ENCODE measurements at places on chromosomes 3 and 15.
A peak's percentile ranks its signal among the peaks of the same experiment; 100 is the strongest.

DNA sequence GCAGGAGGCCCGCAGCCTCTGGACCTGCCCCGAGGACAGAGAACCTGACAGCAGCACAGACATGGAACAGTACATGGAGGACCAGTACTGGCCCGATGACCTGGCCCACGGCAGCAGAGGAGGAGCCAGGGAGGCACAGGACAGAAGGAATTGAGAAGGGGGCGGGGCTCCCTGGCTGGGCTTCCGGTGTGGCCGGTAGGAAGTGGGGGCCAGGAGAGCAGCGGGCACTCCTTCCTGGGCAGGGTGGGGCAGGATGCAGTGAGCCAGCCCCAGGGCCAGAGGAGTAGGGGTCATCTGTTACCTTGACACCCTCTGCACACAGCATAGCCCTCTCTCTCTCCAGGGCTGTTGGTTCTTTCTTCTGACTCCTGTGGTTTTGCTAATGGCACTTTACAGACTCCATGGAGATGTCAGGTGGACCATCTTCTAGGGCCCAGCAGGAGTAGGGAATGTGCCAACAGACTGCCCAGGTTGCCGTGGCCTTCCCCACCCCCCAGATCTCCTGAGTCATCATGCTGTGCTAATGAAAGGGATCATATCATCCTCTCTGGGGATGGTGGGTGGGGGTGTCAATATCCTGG, 8.6 kb upstream of the ISG20 start:
- peak; percentile 10 for DNase-seq

- no peak for DNase-seq
These were observed 14.2 kb upstream of the SLC6A6 start for GRCh38 chr3:14388201-14388600.

DNA sequence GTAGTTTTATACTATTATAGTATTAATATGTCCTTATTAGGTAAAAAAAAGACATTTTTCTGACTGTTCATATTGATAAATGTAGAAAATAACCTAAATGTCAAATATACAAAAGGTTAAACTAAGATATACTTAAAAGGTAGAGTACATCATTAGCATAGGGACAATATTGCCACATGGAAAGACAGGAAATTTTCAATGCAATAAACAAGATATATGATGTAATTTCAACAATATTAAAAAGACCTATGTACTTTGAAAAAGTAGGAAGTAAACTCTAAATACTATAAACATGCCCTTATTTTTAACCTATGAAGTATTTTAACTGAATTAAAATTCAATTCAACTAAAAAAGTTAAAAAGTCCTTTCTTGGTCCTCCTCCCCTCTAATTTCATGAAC, 1.9 kb downstream of the SPG11 start:
- no peak for DNase-seq

DNA sequence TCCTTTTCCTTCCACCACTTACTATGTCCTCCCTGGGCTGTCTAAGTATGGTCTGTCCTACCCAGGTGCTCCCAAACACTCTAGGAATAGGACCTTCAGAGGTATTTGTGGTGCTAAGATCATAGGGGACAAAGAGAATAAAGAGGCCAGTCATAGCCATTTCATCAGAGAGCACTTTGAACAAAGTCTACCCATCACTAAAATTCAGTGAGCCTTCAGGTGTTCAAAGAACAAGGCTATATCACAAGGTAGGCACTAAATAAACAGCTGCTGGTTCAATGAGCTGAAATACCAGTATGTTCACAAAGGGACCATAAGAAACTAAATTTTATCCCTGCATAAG, 38.8 kb downstream of the NBEAL2 start:
- DNase-seq: no peak

DNA sequence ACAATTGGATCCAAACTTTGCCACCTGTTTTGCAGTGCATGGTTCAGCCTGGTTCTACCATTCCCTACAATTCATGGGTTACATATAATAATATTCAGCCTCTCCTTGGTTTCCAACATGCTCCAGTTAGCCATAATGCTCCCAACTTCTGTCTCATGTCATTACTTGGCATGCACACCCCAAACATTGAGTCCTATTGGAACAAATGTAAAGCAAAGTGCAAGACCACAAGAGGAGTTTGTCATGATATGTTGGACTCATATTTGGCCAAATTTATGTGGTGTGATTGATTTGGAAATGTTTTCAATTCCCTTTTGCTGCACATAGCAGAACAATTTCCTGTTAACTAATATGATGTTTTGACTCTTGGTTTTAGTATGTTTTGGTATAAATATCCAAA, 50.2 kb downstream of the KCNAB1 start:
- no peak for DNase-seq

DNA sequence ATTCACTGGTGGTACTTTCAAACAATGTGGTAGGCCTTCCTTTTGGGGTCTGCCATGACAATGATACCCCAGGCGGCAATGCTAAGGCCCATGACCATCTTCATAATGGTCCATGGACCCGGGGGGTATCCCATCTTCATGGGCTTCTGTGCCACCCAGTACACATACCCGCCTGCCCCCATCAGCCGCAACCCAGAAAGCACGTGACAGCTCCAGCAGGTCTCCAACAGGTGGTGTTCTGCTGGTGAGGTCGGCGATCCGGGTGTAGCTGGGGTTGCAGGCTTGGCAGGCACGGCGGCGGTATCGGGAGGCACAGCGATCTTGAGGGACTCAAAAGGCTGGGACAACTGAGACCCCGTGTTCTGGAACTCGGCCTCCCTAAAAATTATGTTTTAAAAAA, 214.5 kb downstream of the SNRPN start:
- DNase-seq: no peak

- no peak for DNase-seq
These were observed 33.4 kb downstream of the SMAD3 start for GRCh38 chr15:67098768-67099282.

GRCh38 chr3:127473244-127474024, 117.1 kb downstream of the TPRA1 start:
- peak; percentile 36 for DNase-seq

GRCh38 chr15:77546050-77546501, 86.6 kb downstream of the LINGO1 start:
- peak; percentile 63 for DNase-seq

GRCh38 chr3:125140011-125140817, 72.3 kb downstream of the SLC12A8 start:
- DNase-seq: no peak

DNA sequence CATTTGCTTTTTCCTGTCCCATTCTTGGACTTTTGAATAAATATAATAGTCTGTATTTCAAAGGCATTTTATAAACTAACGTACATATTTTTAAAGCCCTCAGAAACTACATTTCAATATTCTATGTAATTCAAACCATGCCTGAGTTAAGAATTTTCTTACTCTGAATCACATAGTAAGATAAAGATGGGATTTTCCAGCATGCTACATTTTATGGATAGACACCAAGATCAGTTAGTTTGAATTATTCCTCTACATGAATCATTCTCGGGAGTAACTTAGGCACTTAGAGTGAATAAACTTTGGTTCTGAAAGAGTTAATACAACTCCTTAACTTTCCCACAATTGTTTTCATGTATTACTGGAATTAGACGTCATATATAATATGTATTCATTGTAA, 713.3 kb upstream of the CBLB start:
- DNase-seq: no peak

All from H54 (cell line).